CD8-positive, alpha-beta memory T cell (primary cell): ENCODE measurements at places on chromosomes 6 and 20.

GRCh38 chr6:43496370-43497128 is 13.6 kb downstream of the LRRC73 start:
- no peak for DNase-seq

DNA sequence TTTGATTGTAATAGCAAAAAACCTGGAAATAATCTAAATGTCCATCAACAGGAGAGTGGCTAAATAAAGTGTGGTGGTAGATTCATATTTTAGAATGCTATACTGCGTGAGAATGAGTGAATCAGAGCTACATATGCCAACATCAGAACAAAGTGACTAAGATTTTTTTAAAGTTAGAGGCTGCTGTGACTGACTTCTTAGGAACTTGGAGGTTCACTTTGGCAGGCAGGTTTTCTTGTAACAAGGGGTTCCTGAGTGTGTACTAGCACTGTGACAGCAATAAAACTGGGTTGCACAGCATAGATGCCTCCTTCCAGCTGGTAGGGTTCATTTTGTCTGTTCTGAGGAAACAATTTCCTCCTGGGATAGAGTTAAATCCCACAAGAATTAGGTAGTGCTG is 75.3 kb upstream of the ENPP5 start:
- DNase-seq = no peak

DNA sequence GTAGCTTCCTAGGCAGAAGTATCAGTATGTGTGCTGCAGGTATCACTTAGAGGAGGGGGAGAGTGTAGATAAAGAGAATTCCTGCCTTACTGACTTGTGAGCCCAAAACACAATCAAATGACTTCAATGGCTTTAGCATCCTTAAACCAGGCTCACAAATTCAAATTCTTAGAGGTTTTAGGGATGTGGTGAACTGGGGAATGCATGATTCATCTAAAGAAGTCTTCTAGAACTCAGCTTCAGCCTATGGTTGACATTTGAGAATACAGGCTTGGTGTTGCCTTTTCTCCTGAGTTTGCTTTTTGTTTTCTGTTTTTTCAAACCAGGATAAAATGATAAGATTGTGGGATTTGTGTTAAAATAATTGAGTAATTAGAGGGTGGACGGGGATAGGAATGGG is 14.4 kb downstream of the SNRPC start:
- no peak for DNase-seq

DNA sequence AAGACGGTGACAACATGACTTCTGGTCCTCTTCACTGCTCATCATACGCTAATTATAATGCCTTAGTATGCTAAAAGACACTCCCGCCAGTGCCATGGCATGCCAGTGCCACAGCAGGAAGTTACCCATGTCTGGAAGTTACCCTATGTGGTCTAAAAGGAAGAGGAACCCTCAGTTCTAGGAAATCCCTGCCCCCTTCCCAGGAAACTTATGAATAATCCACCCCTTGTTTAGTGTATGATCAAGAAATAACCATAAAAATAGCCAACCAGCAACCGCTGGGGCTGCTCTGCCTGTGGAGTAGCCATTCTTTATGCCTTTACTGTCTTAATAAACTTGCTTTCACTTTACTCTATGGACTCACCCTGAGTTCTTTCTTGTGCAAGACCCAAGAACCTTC is 15.8 kb upstream of the SERPINB9 start:
- no peak for DNase-seq

DNA sequence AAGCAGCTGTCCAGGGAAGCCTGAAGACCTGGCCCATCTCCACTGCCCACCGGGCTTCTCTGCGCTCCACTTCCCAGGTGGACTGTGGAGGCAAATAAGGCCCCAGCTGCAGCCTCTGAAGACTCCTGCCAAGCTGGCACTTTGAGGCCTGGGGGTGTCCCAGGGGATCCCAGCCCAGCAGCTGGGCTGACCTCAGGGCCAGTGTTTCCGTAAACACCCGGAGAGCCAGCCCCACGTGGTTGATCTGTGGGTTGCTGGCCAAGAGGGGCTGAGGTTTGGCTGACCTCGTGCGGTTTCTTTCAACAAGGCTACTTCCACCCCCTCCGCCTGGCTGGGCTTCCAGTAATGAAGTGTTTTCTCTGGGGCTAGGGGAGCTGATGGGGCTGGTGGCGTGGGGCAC is 12.4 kb upstream of the CCN5 start:
- no peak for DNase-seq

DNA sequence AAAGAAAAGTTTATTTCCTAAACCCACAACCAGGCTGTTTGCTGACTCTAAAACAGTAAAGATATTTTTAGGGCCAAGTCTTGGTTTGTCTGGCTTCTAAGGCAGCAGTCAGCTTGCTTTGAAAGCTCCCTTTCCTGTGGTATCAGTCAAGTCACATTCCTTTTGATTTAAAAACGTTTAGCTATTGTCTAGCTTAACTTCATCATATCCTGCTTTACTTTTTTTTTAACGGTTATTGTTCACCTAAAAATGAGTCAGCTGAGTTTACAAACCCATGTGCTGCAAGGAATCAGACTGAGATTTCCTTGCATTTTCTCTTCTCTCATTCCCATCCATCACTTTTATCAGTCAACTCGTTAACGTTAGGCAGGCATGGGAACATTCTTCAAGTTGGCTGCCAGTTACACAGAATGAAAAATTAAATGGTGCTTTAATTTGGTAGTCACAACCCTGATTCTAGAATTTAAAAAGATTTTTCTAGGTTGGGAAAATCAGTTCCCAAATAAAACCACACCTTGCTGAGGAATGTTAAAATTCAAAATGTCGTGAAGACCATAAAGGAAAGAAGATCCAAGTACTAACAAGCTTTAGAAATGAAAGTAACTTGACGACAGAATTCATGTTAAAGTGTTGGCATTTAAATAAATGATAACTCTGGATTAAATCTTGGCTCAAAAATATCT is 45.9 kb downstream of the ELOVL5 start:
- DNase-seq = peak; percentile 79

DNA sequence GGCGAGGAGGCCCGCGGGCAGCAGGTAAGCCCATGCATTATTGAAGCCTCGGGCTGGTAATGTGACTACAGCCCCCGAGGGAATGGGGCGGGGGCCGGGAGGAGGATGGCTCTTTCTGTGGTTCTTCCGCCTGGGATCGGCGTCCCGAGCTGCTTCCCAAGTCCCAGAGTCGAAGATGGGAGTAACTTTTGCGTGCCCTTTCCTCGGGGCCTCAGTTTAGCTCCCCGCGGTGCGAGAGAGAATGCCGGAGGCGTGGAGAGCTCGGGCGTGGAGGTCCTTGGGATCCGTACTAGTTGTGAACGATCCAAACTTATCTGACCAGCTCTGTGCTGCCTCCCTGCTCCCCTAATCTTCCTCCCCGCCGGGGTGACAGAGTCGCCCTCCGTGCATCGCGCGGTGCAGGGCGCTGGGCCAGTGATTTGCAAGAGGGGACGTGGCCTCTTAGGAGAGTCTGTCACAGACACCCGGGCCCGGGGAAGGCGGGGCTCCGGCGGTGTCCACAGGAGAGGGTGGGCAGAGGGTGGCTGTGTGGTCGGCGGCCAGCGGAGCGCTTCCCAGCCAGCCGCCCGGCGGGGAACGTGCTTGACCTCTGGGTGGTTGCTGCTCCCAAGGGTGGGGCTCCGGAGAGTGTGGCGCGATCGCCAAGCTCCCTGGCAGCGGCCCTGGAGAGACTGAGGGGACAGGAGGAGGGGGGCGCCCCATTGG is 815 bp downstream of the UTRN start:
- peak; percentile 39 for DNase-seq

DNA sequence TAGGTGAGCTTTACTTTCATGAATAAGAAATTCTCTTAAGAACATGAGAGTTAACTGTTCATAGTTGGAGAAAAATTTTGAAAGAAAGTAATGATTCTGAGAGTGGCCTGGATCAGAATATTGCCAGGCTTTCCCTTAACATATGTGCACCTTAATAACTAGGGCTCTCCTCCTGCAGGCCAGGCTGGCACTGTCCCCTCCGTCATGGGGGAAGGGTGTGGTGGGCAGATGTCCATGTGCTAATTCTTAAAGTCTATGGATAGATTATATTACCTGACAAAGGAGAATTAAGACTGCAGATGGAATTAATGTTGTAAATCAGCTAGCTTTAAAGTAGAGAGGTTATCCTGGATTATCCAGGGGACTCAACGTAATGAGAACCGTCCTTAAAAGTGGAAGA is 10.9 kb upstream of the KLHL32 start:
- no peak for DNase-seq

GRCh38 chr20:63628246-63628975 is 1.5 kb upstream of the GMEB2 start:
- DNase-seq = no peak

- no peak for DNase-seq
These were observed 210.6 kb upstream of the PLCB4 start for GRCh38 chr20:8858181-8858787.

- no peak for DNase-seq
These were observed 8.9 kb downstream of the SLC16A10 start for GRCh38 chr6:111096246-111096645.

DNA sequence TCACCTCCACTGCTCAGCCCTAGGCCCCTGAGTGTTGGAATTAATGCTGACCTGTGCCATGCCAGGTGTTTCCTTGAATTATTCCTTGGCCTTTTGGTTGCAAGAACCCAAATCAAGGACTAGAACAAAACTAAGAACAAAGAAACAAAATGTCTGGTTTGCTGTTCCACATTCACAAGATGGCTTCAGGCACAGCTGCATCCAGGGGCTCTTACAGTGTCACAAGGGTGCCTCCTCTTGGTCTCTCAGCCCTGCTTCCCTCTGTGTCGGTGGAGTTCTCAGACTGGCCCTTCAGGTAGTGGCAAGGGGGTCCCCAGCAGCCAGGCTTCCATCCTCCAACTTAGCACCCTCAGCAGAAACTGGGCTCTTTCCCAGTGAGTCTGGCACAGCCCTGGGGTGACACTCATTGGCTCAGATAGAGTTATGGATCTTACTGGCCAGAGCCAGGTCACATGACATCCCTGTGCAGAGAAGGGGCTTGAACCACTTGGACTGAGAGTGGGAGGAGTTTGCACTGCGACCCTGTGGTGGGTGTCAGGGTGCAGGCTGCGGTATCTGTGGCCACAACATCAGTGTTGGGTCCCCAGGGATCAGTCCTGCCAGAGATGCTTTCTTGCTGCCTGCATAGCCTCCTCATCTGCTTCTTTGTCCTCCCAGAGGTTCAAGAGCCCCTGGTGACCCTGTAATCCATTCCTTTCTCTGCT is 427.7 kb upstream of the SULF2 start:
- no peak for DNase-seq

GRCh38 chr6:22917344-22917743 is 348.0 kb downstream of the HDGFL1 start:
- DNase-seq = no peak

DNA sequence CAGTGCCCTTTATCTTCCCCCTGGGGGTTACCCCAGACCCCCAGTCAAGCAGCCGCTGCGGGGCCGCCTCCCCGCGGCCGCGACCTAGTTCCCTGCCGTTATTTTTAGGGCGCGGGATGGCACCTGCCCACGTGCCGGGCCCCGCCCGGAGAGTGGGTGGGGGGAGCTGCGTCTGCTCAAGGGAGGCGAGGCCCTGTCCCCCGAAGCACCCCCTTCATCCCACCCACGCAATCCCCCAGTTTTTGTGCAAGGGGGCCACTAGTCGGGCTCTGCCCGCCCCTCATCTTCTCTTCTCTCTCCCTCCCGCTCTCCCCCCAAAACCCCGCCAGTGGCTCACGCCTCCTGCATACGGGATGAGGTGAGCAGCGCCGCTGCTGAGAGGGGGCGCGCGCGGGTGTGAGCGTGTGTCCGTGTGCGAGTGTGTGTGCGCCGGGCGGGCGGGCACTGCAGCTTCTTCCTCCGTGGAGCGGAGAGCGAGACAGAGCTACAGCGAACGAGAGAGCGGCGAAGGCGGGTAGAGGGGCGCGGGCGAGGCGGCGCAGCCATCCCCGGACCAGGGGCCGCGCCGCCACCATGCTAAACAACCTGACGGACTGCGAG is at the start of gene SLC12A5:
TSS of gene SLC12A5 (plus strand) at position 444 of the 600 bp plus-strand sequence. CDS start at position 574, 130 bp downstream.
- no peak for DNase-seq

- DNase-seq = no peak
These were observed 326.4 kb upstream of the MARCKS start for GRCh38 chr6:113530769-113531168.

DNA sequence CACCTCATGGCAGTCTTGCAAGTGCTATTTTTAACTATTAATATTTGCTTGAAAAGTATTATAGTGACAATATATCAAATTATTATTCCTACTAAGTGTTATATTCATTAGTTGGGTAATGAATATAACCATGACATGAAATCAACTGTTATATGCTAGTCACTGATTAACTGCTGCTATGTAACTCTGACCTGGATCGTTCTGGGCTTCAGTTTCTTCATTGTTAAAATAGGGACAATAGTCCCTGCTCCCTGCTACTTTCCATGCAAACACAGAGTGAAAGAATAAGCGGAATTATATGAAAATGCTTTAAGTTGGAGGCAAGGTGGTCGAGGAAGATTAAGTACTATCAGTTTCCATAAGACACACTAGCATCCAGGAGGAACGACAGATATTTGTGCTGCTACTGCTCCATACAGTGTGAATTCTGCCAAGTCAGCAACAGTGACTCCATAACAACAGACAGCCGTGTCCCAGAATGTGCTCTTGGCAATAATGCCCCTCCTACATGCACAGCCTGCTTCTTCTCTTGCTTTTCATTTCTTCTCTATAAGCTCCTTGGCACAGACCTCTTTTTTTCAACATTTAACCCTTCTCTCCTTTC is 107.2 kb downstream of the CHD6 start:
- no peak for DNase-seq

- no peak for DNase-seq
These were observed 16.4 kb upstream of the TTPAL start for GRCh38 chr20:44459271-44459670.

DNA sequence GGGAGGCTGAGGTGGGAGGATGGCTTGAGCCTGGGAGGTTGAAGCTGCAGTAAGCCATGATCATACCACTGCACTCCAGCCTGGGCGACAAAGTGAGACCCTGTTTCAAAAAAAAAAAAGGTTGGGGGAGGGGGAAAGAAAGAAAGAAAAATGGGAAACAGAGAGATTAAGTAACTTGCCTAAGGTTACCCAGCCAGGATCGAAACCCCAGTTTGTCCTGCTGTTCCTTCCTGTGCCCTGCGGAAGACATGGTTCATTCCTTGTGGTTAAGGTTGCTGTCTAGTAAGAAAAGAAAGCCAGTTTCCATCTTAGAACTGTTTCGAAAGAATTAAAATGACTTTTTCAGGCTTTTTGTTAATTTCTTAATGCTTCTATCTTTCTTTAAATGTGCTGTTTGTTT is 29.8 kb downstream of the C6orf89 start:
- DNase-seq = no peak

DNA sequence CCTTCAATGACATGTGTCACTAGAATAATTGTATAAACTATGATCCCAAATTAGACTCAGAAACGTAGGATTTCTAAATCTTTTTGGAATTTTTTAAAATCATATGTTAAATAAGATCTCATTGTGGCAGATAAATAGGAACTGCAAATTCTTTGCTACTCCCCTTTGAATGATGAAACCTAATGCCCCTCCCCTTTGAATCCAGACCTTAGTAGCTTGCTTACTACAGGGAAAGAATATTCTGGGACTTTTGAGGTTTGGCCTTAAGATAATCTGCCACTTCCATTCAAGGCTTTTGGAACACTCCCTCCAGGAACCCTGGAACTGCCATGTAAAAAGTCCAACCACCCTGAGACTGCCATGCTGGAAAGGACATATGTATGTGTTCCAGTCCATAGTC is 7.1 kb downstream of the TDP2 start:
- DNase-seq = no peak
